ENCODE measurements at places on chromosomes 1 and 21. TPM values are rescaled to one million over a fixed set of nuclear protein-coding genes. Genes with fewer than 3 reads are reported as not detected.

OR6K3 gene
- polyA plus RNA-seq = not detected

PEAR1 gene
- 4.5 TPM for polyA plus RNA-seq

DNA sequence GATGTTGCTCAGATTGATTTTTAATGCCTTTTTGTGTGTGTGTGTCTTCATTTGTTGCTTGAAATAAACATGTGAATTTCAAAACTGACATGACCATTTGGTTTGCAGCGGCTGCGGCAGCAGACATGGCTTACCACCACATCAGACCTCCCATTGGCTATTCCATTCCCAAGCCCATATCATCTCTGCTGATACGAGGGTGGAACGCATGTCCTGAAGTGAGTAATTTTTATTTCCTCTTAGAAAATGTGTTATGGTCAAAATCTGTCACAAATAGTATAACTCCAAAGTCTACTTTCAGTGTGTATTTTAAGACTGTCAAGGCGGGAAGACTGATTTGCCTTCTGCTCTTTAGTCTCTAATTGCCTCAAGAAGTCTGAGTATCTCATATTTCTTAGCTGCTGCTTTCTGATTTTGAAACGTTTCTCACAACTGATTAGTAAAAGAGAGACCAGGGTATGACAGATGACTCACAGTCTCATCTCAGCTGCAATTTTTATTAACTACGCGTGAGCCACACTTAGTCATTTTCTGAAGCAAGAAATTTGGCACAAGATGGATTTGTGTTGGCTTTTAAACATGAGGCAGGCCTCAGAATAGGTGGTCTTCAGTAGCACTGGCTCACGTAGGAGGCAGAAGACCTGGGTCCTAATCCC is 49.0 kb downstream of the LRRC53 start:
- no peak for DNase-seq

DNA sequence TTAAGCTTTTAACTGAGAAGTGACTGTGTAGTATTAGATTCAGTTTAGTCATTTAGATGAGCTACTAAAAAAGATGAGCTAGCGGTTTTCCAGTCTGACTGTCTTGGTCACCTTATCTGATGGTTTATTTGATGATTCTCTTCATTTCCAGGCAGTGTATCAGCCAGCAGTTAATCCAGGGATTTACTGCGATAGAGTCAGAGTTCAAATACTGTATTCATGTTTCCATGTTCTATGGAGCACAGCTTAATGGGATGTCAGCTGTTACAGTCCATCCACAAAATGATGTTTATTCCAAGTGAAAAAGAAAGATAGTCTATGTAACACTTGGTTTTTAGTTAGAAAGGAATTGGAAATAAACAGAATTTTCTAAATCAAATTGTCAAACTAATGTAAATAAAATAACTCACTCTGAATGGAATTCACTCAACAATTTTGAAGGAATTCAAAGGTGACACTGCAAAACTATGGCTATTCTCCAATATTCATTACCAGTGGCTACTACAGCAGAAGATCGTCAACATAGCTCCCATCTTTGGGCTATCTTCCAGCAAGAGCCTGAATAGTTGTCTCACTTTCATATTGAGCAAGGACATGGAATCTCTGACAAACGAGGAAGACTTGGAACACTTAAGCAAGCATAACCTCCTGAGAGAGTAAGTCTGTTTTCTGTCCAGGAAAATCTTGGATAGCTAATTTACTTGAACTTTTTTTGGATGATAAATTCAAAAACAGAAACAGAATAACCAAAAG is 54.6 kb upstream of the DPT start:
- DNase-seq = no peak

DNA sequence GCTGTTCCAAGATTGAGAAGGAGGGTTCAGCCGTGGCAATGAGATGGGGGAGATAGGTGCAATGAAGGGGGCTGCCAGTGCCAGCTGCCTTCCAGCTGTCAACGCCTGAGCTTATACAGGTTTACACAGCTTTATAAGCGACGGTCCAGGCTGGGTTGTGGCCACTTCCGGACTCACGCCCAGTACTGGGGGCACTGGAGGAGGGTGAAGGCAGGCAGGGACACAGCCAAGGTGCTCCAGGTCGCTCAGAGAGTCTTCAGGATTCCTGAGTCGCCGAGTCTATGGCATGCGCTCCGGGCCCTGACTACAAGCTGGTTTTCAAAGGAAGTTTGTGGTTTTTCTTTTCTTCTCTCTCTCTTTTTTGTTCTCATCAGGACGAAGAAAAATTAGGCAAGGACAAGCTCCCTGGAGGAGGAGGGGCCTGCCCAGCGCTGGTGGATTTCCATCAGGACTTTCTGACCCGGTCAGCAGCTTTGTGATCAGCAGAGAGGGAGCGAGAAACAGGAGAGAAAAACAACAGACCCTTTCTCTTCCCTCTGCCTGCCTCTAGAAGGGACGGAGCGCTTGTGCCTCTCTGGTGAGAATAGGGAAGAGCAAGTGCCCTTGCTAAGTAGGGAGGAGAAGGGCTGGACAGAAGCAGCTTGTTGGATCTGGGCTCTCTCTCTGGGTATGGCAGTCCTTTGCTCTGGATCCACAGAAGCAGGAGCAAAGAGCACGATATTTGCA is at the start of gene MINDY1:
Gene MINDY1 (minus strand): TSS at position 576 of the 726 bp plus-strand sequence. CDS start 4,285 bp downstream, outside the sequence.
- DNase-seq = peak; percentile 86

GRCh38 chr1:168343566-168343965 is 62.9 kb downstream of the TBX19 start:
- no peak for DNase-seq

DNA sequence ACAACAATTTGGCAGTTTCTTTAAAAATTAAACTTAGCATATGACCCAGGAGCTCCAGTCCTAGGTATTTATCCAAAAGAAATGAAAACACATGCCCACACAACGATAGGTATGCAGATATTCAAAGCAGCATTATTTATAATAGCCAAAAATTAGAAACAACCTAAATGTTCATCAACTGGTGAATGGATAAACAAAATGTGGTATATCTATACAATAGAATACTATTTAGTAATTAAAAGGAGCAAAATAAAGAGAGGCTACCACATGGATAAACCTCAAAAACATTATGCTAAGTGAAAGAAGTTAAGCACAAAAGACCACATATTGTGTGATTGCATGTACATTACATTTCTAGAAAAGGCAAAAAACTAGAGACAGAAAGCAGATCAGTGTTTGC is 51.3 kb downstream of the ROR1 start:
- no peak for DNase-seq

Data from kidney (tissue), 22 donors.